Activated T-helper 1 cell treated with Interleukin-2 at 50 U/mL for 16 hours (primary cell): ENCODE measurements at places on chromosomes 6 and 20.

DNA sequence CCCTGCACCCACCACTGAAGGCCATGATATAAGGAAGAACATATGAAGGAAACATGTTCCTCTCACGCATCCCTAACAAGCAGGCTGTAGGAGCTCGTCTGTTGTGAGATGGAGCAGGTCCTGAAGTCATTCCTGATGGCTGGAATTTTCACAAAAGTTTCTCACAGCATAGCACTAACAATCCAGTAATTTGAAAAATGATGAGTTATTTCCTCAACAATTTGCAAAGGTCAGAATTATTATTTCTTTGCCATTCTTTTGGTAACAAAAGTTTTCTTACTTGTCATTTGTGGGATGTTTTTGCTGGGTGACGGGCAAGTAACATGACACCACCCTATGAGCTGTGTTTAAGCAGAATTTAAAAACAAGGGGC is 27.6 kb upstream of the FRMD1 start:
- DNase-seq = no peak

DNA sequence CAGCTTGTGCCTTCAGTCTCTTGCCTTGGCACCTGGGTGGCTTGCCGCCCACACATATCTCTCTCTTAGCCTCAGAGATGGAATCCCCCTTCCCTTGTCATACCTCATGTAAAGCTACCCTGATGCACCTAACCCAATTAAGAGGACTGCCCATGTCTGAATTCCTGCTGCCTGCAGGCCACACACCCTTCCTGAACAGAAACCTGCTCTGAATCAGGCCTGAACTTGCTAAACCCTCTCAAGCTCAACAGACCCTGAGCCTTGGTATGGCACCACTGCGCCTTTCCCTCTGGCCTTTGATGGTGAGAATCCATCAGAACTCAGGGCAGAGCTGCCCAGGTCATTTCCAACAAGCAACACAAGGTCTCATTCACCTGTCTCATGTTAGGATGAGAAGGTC is 5.2 kb downstream of the RAET1G start:
- no peak for DNase-seq

- no peak for DNase-seq
Observed at GRCh38 chr6:811191-811590, 118.3 kb upstream of the EXOC2 start.

- DNase-seq = no peak
Observed at GRCh38 chr6:107635057-107635515, 145.2 kb downstream of the SOBP start.

GRCh38 chr20:4147319-4147718 is 132.0 kb upstream of the RNF24 start:
- no peak for DNase-seq

GRCh38 chr6:31621991-31622390 is 1.5 kb downstream of the PRRC2A start:
- DNase-seq = no peak

- DNase-seq = no peak
Observed at GRCh38 chr6:25448965-25449538, 169.9 kb downstream of the CARMIL1 start.

DNA sequence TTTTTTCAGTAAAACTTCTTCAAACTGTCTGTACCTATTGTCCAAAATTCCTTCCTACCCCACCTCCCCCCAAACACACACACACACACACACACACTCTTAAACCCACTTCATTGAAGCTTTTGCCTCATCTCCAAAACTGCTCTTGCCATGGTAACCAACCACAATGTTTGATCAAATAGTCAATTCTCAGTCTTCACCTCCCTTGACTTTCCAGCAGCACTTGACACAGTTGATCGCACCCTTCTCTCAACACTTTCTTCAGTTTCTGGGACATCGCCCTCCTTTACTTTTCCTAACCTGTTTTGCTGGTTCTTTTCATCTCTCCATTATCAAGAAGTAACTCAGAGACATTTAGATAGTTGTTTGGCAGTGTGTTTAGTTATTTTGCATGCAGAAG is 71.5 kb upstream of the COL21A1 start:
- DNase-seq = no peak

DNA sequence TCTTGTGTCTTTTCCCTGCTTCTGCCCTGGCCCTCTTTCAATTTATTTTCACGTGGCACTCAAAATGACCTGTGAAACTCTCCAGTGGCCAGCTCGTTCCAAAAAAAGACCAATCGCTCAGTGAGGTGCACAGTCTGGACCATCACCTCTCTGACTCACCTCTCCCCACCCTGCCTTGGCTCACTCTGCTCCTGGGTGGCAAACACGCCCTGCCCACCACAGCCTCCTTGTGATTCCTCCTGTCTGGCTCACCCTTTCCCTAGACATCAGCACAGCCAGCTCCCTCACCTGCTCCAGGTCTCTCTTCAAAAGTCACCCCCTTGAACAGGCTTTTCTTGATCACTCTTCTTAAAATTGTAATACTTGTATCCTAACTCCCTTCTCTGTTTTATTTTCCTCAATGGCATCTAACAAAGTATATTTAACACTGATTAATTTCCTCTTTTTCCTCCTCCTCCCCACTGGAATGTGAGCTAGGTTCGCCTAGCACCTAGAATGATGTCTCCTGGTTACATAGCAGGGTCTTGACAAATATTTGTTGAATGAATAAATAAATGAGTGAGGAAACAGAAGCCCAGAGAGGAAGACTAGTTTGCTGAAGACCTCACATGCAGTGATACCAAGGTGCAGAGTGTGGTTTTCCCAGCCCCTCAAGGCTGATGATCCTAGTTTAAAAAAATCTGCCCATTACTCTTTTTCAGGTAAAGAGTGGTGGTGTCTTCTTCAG is 109.0 kb downstream of the GJA10 start:
- DNase-seq = no peak

GRCh38 chr6:133097208-133097607 is 143.9 kb upstream of the EYA4 start:
- no peak for DNase-seq

- no peak for DNase-seq
Observed at GRCh38 chr20:3181270-3181669, 7.9 kb upstream of the LZTS3 start.

- no peak for DNase-seq
Observed at GRCh38 chr6:48401016-48401415, 290.0 kb upstream of the PTCHD4 start.

DNA sequence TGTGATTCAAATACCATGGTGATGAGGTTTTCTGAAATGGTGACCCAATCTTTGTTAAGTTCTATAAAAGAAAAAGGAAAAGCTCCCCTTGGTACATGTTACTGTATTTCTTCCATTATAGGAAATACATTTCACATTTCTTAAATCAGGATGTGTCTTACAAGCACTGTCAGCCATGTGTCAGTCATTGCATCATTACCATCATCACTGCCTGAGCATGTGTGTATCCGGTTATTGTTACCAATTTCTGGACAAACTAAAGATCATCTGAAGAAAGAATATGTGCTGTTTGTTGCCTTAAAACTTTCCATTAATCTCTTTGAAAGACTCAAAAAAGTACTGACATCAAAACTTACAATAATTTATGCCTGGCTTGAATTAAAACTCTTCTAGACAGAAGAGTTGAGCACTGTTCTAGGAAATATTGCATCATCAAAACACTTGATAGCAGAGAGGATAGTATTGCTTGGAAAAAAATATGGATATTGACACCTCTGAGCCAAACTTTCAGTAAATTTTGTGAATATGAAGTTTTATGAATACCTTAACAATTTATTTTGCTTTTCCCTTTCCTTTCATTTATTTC is 7.1 kb upstream of the TSPYL1 start:
- DNase-seq = no peak

GRCh38 chr6:14108571-14109410 is 8.8 kb upstream of the CD83 start:
- no peak for DNase-seq

GRCh38 chr6:951399-952181 is 258.7 kb upstream of the EXOC2 start:
- no peak for DNase-seq

DNA sequence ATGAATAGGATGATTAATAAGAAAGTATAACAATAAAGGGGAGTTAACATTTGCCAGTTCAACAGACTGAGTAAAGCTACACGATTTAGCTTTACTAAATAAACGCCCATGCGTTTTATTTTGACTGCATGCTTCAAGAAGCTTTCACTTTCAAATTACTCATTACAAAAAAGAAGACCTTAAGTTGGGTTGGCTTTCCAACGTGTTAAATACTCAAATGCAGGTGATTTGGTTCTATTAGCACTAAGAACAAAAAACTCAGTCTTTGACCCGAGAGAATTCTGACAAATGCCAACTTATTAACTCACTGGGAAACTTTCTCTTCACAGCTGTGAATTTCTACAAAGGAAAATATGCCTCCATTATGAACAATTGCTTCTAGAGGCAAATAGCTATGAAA is 24.8 kb downstream of the RNF146 start:
- no peak for DNase-seq

- DNase-seq = no peak
Observed at GRCh38 chr6:70395301-70395672, 18.0 kb upstream of the FAM135A start.

DNA sequence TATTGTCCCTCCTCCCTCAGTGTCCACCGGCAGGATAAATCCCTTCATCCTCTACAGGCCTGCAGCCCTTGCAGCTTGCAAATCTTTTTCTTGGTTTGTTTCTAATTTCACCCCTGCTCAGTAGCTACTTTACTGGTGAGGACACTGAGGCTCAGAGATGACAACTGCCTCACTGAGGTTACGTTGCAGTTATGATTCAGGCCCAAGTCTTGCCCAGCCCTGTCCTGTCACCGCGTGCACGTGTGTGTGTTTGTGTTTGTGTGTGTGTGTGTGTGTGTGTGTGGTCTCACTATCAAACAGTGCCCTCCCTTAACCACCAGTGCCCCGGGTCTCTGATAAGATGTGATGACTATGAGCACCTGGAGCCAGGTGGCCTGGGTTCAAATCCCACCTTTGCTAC is 21.1 kb downstream of the FAM110A start:
- DNase-seq = no peak

- DNase-seq = no peak
Observed at GRCh38 chr20:953742-954141, 37.6 kb upstream of the ANGPT4 start.

DNA sequence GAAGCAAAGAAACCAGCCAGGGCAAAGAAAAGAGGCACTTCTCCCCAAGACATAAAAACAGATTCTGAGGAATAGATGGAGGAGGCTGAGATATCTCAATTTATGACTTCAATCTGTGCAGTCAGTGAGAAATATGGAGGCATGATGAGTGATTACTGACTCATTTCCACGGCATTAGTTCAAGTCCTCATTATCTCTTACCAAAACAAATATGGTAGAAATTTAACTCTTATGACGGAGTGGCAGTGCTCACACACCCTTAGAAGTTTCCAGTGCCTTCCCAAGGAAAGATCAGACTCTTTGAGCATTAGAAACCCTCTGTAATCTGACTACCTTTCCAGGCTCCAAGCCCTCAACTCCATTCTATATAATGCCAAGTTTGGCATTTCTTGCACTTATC is 364.1 kb downstream of the ARHGAP18 start:
- DNase-seq = no peak

DNA sequence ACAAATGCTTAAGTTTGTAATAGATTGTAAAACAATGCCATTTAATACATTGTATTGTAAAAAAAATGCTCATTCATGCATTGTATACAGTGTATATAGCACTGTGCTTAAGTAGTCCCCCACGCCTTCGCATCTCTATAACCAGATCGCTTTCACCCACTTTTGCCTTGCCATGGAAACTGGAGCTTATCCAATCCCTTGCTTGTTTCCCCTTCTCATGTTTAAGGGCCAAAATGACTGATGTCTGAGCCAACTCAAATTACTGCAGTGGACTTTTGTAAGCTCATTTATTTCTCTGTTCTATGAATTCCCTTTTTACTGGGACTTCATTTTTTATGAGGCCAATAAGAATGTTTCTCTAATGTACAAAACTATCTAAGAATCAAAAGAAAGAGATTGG is 730.9 kb upstream of the GJE1 start:
- no peak for DNase-seq

- no peak for DNase-seq
Observed at GRCh38 chr6:110703906-110704594, 111.2 kb downstream of the CDK19 start.

- no peak for DNase-seq
Observed at GRCh38 chr6:56849896-56850295, 105.0 kb upstream of the BEND6 start.
